ENCODE measurements at places on chromosomes 5 and 9.

- no peak for DNase-seq
These were observed 76.3 kb downstream of the SEMA4D start for GRCh38 chr9:89421595-89421994.

DNA sequence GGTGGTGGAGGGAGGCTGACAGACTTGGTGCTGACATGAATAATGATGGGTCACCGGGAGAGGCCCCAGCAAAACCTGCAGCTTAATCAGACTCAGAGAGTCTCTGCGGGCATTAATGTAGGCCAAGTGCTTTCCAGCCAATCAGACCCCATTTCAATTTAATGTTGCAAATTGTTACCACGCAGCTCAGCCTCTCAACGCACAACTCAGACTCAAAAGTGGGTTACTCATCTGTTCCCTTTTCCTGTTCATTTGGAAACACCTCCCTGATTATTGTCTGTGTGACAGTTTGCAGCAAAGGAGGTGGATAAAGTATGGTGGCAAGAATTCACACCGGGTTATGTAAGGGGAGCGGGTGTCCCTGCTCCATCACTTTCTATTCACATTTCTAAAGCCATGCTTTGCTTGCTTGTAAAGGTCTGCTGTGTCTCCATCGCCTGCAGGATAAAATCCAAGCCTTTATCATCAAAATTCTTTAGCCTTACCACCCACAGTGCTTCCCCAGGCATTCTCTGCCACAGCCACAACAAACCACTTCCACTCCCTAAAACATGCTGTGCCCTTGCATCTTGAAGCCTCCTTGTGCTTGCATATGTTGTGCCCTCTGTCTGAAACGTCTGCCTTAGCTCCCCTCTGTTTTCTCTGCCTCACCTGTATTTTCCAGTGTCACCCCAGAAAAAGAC is 156.5 kb downstream of the ASTN2 start:
- no peak for DNase-seq

DNA sequence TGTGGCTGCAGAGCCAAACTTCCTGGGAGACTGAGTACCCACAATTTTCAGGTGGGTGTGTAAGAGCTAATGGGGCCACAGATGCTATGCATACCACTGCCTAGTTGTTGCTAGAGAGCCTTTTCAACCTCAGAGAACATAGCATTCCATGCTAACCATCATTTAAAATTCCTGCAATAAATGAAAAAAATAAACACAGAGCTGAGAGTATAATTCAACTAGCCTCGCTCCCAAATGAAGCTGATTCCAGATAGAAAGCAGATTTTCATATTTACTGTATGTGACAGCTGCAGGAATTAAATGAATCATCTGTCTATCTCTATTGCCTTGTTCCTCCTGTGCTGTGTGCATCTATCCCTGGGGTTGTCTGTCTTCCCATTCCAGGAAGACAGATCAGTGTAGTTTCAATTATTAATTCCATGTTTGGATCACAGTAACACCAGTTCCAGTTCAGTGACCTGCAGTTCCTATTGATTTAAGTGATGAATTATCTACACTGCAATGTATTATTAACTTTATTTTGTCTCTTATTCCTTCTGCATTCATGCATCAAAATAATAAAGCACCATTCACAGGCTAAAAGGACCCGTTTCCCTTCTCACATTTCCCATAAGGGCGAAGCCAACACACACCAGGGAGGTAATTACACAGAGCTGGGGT is 324.5 kb downstream of the SLIT3 start:
- no peak for DNase-seq

GRCh38 chr5:115461093-115461492 is 83.5 kb downstream of the FEM1C start:
- DNase-seq, result no peak

- no peak for DNase-seq
These were observed 97.7 kb upstream of the CDH6 start for GRCh38 chr5:31095796-31096195.

GRCh38 chr9:4547016-4547415 is 56.7 kb downstream of the SLC1A1 start:
- no peak for DNase-seq

- no peak for DNase-seq
These were observed 71.3 kb downstream of the PSAT1 start for GRCh38 chr9:78368236-78368635.

- no peak for DNase-seq
These were observed 73.4 kb upstream of the TMEM252 start for GRCh38 chr9:68614121-68614520.

DNA sequence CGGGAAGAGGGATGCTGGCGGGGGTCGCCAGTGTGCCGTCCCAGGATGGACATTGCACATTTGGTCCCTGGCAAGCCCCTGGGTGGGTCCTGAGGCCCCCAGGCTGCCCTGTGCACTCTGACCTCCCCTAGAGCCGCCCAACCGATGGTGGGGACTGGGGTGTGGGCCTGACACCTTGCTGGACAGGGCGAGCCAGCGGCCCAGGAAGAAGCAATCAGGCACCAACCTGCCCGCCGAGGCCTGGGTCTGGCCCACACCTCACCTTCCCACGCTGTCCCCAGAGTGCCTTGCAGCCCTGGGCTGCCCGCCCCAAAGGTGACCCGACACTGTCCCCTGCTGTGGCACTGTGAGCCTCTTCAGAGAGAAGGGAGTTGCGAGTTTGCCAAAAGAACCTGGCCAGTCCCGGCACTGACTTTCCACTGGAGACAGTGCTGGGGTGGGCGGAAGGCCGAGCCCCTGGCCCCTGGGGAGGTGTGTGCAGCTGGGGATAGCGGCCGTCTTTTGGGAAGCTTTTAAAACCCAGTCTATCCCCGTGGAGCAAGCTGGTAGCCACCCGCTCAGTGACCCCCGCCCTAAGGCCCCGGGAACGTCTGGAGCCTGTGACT is 12.0 kb upstream of the NRARP start:
- no peak for DNase-seq

DNA sequence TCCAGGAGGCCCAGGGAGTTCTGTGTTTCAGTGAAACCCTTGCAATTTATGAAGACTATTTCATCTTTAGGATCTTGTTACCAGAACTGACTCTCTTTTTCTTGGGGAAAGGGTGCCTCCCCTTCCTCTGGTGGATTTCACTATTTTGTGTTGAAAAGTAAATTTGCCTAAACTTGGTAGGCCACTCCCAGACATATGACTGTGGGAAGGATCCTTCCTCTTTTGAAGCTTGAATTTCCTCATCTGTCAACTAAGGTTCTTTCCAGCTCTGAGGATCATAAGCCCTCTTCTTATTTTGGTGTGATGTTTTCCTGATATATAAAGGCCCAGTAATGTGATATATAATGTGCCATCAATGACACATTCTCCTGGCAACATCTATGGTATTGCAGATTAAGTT is 59.1 kb upstream of the ZFAND5 start:
- no peak for DNase-seq

GRCh38 chr9:353077-353476 is 138.4 kb downstream of the DOCK8 start:
- DNase-seq, result no peak

DNA sequence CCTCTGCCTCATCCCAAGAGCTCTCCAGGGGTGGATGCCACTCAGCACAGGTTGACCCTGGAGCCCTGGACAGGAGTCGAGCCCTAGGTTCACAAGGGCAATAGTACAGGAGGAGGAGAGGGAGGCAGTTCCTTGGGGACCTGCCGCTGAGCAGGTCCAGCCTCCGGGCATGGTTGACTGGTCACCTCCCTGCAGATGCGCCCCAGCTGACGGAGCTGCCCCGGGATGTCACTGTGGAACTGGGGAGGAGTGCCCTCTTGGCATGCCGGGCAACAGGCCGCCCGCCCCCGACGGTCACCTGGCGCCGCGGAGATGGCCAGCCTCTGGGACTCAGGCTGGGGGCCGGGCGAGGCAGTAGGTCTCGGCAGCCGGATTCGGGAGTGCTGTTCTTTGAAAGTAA is 53.7 kb downstream of the HMCN2 start:
- DNase-seq, result no peak

- DNase-seq, result no peak
These were observed 5.7 kb downstream of the QSOX2 start for GRCh38 chr9:136239983-136240330.

DNA sequence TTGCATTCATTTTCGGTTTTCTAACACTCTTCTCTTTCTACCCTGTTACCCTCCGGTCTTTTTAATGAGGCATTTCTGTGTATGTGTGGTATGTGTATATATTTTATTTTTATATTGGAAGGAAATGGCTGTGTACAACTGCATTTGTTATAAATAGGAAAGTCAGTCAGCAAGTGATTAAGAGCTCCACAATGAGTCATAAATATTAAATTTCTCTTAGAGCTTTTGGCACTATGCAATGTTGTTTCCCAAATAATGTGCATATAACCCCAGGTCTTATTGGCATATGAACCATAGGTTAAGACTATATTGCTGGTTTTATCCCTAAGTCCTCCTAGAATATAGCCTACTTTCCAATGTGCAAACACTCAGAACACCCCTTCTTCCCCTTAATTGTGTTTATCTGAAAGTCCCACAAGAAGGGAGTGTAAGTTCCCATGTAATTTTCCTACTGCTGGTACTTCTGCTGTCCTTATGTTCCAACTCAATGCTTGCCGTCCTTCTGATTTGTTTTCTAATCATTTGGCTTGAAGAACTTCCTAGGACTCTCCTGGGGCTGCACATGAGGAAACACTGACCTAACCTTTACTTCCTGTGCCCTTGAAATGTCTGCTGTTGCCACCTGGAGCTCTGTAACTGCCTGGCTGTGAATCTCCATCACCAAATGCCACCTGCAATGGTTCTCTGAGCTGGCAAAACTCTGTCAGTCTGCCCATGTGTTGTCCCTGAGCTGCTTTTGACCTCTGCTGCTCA is 65.5 kb upstream of the PCSK5 start:
- no peak for DNase-seq

DNA sequence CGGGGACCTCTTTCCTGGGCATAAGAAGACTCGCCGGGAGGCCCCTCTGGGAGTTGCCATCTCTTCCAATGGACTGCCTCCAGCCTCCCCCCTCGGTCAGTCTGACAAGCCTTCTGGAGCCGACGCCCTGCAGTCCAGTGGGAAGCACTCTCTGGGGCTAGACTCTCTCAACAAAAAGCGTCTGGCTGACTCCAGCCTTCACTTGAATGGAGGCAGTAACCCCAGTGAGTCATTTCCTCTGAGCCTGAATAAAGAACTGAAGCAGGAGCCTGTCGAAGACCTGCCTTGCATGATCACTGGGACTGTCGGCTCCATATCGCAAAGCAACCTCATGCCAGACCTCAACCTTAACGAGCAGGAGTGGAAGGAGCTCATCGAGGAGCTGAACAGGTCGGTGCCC is 28.4 kb upstream of the LTC4S start:
- DNase-seq, result no peak

- no peak for DNase-seq
These were observed 11.1 kb upstream of the TCF7 start for GRCh38 chr5:134103397-134103796.

DNA sequence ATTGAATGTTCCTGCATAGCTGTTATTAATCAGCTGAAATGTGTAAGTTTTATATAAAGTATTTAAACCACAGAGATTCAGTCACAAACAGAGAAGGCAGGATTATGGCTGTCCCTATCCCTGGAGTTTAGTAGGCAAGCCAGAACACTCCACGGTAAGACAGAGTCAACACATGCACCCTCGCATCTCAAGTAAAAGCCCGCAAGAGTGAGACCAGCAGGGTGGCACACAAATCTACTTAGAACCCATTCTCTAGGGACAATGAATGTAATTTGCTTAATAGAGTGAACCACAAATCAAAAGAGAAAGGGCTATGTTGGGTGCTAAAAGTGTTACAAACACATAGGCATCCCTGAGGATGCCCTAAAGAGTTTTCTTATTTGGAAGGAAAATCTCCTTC is 35.1 kb downstream of the LPAR1 start:
- no peak for DNase-seq

DNA sequence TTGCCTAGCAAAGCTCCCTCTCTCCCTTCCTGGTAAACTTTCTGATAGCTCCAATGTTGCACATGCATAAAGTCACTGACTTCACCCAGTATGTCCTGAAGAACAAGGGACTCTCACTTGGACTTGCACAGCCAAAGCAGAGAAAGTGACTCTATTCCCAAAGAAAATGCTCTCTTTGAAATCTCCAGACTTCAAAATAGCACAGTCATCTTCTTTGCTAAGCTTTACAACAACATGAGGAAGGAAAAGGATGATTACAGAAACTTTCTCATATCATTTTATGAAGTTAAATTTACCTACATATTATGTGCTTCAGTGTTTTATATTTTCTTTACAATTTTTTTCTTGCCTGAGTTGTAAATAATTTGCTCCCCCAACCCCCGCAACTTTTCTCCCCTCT is 264.6 kb downstream of the PJA2 start:
- no peak for DNase-seq

GRCh38 chr9:21121595-21122251 is 19.9 kb downstream of the IFNW1 start:
- no peak for DNase-seq

DNA sequence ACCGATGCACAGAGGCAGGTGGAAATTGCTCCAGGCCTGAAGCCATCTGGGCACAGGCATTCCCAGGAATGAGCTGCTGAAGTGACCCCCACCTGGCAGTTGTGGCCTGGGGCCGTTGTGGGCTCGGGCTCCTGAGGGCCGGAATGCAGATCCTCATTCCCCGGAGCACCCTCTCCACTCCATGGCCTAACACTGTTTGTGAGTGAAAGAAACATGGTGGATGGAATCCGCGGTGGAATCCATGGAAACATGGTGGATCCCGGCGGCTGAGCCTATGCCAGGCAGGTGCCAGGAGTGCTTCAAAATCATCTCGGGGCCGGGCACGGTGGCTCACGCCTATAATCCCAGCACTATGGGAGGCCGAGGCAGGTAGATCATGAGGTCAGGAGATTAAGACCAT is 3.6 kb upstream of the SARDH start:
- DNase-seq, result no peak

DNA sequence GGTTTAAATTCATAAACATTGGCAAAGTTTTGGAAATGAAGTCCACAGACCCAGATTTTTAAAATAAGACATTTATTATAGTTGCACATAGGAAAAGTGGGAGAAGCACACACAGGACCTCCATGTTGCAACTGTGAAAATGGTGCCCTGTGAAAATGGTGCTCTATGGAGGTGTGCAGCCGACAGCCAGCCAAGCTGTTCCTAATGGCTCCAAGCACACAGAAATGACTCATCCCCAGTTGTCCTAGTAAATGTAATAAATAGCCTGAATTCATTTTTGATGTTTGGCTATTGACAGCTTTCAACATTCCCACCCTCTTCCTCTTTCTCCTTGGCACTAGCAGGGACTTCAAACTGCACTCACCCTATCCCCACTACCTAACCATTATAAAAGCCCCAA is 590.9 kb downstream of the CAAP1 start:
- DNase-seq, result no peak

GRCh38 chr9:112119225-112120029 is 55.7 kb downstream of the SUSD1 start:
- no peak for DNase-seq

- DNase-seq, result no peak
These were observed 78.4 kb downstream of the NDFIP1 start for GRCh38 chr5:142186857-142187594.

DNA sequence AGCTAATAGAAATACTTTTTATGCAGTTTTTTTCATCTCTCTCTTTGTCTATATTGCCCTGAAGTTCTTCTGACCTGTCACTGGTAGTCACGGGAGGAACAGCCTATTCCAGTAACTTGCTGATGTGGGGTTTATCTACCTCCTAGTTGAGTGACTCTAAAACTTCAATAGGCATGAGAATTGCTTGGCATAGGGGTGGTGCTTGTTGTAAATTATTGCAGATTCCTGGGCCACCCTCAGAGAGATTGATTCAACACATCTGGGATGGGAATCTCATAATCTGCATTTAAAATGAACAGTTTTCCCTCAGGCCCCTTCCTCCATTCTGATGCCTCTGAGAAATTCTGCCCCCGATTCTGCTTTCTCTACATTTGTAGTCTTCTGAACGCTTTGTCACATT is 184.4 kb downstream of the ARHGEF28 start:
- no peak for DNase-seq

All from stimulated activated CD4-positive, alpha-beta T cell treated with anti-CD3 and anti-CD28 coated beads, Interleukin-2, amount 100 ng/mL, for 48 hours (primary cell).